A172 (cell line): ENCODE measurements at places on chromosomes 2 and 18. TPM values are rescaled to one million over a fixed set of nuclear protein-coding genes. Genes with fewer than 3 reads are reported as not detected.

DNA sequence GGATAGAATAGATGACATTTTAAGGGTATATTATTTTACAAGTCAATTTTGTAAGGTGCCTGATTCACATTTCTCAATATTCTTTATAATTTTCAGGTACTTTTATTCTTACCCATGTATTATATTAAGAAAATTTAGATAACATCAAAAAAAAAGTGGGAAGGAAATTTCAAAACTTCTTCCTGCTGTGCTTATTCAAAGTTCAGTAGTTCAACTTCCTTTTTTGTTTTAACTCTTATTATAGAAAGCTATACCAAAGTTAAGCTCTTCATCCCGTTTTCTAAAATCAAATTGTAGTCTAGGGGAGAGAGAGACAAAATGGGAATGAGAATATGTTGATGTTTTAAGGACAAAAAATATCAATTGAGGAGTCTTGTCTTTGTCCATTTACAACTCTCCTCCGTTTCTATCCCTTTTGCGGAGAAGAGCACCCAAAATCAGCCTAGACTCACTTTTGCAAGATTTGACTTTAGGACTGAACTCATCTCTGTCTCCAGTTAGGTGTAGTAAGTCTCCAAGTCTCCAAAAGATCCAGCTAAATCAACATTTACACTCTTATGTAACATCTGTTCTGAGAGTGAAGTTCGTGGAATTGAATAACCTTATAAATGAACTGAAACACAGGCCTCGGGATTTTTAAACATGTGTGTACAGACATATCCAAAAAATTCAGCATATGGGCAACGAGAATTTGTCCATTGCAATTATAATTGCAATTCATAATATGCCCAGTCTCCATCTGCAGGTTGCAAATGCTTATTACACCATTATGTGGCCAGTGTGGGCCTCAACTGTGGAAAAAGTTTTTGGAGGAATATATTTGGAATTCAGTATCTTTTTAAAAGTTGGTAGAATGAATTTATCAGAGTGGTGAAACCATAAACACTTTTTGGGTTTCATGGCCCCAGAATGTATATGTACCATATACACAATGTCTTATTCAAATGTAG, 23.9 kb downstream of the FAM124B start:
- DNase-seq = no peak

- peak; percentile 98 for DNase-seq
These were observed 80.5 kb upstream of the CAVIN2 start for GRCh38 chr2:191927319-191927867.

DNA sequence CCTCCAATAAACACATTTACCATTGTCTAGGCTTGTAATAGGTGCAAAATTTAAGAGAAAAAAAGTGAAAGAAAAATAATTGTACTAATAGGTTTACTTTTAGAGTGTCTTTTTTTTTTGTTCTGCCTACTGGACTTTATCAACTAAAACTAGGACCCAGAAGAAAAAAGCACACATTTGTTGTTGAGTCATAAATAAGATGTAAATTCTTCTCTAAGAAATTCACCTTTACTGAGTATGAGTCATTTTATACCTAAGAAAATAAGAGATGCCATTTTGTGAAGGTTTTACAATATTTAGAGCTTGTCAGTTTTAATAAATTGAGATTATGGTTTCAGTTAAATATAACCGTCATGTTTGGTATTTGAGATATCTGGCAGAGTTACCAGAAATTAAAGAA, 19.2 kb downstream of the FARP2 start:
- DNase-seq = no peak

DNA sequence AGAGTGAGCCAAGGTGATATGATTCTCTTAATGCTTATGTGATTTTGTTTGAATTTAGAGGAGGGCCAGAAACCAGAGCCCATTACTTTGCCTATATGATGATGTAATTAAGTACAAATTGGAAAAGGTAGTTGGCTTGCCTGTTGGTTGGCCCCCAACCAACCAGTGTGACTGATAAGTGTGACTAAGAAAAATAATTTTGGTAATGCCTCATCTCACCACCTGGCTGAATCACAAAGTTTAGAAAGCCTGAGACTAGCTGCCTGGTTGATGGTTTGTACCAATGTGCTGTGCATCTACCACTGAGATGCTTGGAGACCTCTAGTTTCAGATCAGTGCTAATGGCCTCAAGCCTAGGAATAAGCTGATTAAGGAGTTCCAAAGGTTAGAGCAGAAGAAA, 338.7 kb downstream of the CDH2 start:
- peak; percentile 64 for DNase-seq

DNA sequence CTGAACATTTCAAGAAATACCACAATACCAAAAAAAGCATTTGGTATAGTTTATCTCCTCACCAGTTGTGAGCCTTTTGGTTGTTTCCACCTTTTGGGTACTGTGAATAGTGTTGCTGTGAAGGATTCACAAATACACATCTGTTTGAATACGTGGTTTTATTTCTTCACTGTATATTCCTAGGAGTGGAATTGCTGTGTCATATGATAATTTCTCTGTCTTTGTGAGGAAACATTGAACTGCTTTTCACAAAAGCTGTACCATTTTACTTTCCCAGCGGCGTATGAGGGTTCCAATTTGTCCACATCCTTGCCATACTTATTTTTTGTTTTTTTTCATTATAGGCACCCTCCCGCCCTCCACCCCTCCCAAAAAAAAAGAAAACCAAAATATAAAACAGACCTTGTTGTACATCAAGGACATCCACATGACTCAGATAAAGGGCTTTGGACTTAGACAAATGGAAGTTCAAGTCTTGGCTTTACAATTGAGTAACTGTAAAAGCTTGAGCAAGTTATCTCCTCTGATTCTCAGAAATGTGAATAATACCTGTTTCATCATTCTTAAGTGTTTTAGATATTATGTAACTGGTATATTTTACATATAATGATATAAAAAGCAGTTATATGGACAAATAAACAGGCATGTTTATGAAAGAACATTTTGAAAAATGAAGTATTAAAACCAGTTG, 19.0 kb downstream of the UBE2E3 start:
- DNase-seq = no peak

DNA sequence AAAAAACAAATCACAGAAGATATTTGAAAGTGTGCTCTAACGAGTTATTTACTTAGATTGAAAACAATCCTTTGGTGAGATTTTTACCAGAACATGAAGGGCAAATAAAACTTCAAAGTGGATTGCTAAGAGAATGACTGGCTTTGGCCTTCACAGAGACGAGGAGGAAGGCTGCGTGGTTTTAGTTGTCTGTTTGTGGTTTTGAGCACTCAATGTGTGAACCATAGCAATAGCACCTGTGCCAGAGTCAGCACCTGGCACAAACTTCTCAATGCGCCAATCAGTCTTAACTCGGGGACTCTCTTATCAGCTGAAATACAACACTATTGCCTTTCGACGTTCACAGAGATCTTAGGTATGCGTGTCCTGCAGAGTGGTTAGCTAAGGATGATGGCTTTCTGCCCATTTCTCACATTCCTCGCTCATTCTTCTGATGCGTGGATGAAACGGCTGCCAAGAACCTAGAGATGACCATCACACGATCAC, 70.0 kb downstream of the MBP start:
- DNase-seq = peak; percentile 69

GRCh38 chr2:176643646-176644045, 374.4 kb downstream of the MTX2 start:
- peak; percentile 93 for DNase-seq

The VSNL1 gene
- total RNA-seq = not detected in 2 replicates

The MAB21L4 gene
- 0.22 TPM in 1 of 2 replicates, not detected in the other for total RNA-seq

The TWSG1 gene
- total RNA-seq = 92.5 and 97.5 TPM in 2 replicates

The SNTG2 gene
- 0.86 TPM in 1 of 2 replicates, not detected in the other for total RNA-seq
